ENCODE measurements at places on chromosomes 2 and 18.

DNA sequence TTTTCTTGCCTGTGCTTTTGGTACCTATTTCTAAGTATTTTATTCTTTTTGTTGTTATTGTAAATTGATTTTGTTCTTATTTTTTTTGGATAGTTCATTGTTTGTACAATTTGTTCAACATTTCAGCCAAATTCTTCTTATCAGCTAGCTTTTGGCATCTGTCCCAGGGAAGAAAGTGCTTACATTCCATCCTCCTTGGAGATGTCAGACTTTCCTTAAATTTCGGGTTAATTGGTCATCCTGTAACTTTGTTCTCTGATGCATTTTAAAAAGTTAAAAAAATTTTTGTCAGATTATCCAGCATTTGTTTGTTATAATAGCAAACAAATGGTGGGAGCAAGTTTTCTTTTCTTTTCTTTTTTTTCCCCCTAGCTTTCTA is 60.3 kb downstream of the PTH2R start:
- no peak for DNase-seq

DNA sequence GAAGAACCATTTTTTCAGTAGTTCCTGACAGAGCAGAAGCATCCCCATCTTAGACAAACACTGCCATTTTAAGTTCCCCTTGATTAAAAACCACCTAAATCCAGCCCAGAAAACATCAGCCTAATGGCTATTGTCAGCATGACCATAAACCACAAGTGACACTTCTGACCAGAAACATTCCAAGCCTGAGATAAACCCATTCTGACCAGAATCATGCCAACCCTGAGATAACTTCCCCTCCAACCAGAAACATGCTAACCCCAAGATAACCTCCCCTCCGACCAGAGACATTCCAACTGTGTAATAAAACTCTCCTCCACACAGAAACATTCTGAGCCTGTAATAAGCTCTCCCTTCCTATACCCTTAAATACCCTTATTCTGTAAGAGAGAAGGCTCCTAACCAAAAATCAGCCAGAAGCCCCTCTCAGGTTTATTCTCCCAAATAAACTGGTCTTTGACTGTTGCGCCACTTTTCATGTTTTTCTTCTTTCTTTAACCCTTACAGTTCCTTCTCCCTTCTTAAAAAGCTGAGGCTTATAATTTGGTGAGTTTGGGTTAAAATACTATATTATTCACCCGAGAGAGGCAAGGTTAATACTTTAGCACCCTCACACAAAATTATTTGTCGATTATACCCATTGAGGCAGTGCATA is 149.7 kb downstream of the HNMT start:
- DNase-seq: no peak

- no peak for DNase-seq
These were observed 102.3 kb downstream of the LYPD1 start for GRCh38 chr2:132567682-132568081.

DNA sequence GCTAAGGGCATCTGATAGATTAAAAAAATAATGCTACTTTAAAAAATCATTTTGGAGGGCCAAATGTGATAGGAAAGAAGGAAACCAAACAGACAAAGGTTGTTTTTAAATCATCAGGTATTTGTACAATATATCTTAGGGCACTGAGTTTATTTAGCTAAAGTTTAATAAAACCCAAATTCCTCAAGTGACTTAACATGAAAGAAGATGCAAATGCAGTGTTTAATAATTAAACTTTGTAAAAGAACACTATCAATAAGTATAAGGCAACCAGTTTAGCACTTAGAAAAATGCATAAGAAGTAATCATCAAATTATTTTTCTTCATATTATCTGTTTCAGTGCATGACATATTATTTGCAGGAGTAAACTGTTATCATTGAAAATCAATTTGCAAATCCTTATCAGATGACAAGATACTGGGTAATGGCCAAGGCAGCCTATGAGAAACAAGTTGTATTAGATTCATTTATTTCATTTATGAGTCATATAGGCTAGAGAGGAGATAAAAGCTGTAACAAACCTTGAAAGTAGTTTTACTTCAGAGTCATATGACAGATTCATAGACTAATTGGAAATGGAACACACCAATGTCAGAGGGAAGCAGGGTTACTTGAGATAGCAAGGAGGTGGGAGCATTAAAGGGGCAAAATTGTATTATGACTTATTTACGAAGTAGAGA is 165.5 kb downstream of the GCA start:
- DNase-seq: no peak

DNA sequence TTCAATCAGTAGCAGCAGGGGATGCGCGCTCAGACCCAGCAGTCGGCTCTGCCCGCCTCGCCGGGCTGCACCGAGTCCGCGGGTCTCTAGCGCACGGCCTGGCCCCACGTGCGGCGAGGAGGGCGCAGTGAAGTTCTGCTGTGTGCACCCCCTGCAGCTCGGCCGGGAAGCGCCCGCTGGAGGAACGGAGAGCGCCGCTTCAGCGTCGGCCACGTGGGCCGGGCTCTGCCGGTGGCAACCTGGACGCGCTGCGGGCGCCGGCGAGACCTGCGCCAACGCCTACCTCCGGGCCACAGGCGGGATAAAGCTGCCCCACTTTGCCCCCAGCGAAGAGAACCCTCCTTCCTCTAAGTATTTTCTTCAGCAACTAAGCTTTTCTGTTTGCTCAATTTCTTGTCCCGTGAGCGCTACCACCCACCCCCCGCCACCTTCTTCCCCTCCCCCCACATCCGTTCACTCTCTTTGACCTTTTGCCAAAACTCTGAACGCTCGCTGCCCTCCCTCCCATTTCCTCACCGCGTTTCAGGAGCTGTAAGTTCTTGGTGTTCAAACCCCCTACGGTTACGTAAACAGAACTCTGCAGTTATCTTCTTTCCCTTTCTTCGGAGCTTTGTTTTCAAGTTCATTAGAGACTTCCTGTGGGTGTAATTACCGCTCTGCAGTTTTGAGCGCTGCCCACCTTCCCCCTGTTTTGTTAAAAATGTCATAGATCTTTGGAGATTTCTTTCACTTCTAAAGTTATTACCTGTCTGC is 42.6 kb upstream of the EDAR start:
- no peak for DNase-seq

DNA sequence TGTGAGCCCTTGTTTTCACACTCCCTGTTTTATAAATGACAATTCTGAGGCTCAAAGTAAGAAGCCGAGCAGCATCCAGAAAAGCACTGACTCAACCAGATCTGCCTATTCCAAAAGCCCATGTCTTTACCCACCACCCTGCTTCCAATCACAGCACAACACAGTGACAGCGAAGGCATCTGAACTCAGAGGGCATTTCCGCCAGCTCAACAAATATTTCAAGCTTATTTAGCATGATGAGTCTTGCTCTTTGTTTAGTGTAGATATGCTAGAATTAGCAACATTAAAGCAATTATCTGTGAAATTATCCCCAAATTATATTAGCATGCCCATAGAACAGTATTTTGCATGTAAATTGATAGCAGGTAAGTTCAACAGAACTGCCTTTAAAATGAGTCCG is 359.1 kb upstream of the RAB6C start:
- DNase-seq: no peak

- no peak for DNase-seq
These were observed 23.5 kb downstream of the SLC4A1AP start for GRCh38 chr2:27687232-27687631.

- DNase-seq: no peak
These were observed 47.5 kb upstream of the ACSL3 start for GRCh38 chr2:222813177-222813843.

GRCh38 chr18:5064841-5065370 is 132.2 kb downstream of the AKAIN1 start:
- DNase-seq: no peak

DNA sequence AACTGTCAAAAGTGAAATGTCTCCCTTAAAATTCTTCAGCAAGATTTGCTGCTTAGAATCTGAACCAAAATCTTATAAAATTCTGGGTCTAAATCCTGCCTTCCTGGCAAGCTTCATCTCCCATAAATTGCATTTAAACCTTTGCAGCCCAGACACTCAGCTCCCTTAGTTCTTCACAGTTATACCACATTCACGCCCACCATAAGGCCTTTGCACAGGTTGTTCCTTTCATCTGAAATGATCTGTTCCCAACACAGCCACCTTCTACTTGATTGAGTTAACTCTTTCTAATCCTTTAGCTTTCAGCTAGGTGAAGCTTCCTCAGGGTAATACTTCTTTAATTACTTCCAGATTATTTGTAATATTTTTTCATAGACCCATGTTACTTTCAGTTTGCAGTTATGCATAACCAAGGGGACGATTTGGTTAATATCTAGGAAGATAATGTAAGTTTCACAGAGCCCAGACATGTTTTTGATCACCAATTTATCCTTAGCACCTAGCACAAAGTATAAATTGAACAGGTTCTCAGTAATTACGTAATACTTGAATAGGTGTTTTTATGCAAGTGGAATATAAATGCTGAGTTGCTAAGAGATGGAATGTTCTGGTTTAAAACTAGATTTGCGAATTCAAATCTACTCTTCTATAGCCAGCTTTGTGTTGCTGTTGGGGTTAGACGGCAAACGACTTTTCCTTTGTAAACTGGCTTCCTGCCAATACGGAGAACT is 779.7 kb upstream of the PKDCC start:
- no peak for DNase-seq

GRCh38 chr18:44541159-44541558 is 139.5 kb upstream of the SETBP1 start:
- DNase-seq: no peak

DNA sequence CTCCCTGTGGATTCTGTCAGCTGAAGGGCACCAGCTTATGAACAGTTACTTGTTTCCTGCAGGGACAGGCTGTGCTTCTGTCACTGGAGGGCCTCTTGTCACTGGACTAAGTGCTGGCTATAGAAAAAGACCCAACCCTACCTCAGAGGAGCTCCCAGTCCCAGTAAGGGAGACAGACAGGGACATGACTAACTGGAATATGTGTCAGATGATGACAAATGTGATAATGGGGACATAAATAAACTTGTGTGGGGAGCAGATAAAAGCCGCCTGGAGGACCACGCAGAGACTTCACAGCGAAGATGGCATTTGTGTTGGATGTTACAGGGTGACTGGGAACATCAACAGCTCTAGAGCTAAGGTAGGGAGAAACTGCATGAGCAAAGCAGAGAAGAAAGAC is 95.0 kb downstream of the MAPRE2 start:
- DNase-seq: no peak

DNA sequence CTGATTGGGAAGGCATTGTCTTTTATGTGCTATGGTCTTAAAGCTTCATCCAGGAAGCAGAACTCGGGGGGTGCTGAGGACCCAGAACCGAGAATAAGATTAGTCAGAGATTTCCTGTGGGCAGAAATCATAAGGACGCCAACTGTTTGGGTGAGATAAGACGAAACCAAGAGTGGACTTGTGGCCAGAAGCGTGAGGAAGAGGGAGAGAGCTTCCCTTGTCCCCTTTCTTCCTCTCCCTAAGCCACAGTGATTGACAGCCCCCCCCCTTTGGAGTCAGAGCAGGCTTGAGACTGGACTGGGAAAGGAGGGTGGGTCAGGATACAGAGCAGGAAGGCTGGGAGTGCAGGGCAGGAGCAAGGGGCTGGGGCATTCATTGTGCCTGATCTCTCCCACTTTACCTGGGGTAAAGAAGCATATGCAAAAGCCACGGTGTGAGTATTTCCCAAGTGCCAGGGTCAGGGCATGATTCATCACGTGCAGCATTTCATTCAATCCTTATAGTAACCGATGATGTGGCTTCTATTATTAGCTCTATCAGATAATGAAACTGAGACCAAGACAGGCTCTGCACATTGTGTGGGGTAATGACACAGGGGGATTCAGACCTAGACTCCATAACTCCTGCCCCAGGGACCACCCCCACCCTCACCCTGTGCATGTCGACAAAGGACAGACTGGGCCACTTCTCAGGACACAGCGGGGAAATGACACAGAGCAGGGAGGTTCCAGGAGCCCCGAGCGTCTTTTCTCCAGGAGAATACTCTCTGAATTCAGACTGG is 3.0 kb upstream of the IL1RN start:
- no peak for DNase-seq

GRCh38 chr2:156505696-156506095 is 69.5 kb downstream of the GPD2 start:
- no peak for DNase-seq

- no peak for DNase-seq
These were observed 49.9 kb downstream of the SNED1 start for GRCh38 chr2:241048149-241048948.

DNA sequence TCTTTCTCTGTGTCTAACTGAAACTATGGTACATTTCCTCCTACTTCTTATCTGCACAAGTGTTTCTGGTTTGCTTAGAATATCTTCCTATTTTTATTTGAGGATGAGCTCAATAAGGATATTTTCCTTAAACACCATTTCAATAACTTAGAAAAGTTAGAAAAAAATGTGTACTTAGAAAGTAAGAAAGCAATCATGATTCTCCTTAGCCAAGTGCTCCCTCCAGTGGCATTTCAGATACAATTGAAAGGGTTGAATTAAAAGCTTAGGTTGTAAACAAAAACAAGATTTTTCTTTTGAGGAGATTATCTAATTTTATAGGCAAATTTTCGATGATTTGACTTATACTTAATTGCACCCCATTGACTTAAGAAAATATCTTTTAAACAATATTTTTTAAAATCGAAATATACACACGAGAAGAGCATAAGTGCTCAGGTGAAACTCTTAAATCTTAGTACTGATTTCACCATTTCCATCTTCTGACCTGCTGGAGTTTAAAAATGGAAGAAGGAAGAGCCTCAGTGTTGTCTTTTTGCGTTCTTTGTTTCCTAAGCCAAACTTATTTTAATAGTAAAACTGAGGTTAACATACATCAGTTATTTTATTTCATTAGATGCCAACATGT is 26.9 kb downstream of the C18orf63 start:
- DNase-seq: no peak

GRCh38 chr18:12867441-12868123 is 16.5 kb downstream of the PTPN2 start:
- no peak for DNase-seq

DNA sequence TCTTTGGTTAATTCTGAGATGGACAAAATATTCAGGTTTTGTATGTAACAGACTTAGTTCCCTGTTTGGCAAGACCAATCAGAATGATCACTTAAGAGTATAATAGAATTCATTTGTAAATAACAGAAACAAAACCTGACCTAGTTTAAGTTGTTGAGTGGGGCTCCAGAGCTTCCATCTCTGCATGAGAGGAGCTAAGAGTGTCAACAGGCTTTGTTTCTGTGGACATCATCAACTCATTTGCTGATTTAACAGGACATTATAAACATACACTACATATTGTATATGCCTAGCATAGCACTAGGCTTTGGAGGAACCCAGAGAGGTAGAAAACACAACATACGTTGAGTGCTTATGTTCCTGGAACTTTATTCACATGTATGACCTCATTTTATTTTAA is 75.3 kb upstream of the TRIB2 start:
- no peak for DNase-seq

DNA sequence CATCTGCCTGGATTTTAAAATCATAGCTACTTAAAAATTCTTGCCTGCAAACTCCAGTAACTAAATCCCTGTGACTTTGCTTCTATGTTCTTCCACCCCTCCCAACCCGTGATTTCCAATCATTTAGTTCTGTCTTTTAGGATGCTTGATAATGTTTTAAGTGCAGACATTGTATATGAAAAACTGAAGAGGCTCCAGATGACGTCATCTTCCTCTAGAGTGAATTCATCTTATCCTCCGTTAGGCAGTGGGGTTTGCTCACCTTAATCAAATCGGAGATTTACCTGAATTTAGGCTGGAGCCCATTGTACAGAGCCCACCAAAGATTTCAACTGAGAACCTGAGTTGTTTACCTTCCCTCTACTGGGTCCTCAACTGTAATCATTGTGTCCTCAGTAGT is 10.9 kb downstream of the FBXO48 start:
- no peak for DNase-seq

All from left forelimb (tissue), 1 donor.